ENCODE measurements at places on chromosomes 5 and 9.

DNA sequence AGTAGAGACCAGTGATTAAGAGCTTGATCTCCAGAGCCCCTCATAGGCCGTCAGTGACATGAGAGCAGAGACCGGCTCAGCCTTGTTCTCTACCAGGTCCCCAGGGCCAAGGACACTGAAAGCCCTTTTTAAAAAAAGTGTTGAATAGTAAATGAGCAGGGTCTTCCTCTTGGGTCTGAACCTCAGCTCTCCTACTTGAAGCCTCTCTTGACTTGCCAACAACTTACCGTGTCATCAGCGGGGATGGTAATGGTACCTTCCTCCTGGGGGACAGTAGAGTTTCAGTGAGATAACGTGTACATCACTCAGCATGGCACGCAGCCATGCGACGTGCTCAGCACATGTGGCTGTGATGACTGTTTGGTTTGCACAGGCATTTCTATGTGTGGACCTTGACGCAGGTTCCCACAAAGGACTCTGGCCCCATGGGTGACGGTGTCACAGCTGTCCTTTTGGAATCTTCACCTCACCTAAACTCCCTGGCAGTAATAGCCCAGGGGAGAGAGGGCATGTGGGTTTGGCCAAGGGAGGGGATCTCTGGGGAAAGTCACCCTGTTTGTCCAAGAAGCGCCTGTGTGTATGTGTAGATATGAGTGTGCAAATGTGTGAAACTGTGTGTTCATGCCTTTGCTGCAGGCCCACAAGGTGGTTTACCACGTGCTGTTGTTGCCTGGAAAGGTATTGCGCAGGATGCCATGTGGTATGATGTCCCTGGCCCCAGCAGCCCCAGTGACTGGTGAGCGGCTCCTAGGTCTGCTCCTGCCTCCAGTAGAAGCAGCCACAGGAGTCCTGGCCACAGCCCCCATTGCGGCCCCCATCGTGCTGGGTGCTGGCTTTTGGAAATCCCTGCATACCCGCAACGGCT, 18.7 kb downstream of the ERGIC1 start:
- DNase-seq: no peak

- no peak for DNase-seq
Measured at GRCh38 chr9:101342595-101342994, 42.2 kb downstream of the BAAT start.

DNA sequence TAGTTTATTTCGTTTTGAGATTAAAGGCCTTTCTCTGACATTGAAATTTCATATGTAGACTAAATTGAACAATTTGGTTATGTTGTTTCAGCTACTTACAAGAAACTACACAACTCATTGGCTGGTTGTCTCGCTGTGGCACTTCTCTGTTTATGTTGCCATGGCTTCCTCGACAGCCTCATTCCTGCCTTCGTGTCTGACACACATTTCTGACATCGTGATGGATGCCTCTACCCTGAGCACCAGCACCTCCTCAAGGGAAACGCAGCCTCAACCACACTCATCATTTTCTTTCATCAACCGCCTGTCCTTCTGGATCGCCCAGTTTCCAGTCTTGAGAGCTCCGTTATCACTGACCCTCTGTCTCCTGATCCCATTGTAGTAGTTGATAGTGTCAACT, 562.8 kb downstream of the PDE4D start:
- no peak for DNase-seq

- no peak for DNase-seq
Measured at GRCh38 chr5:119470105-119470763, 17.9 kb downstream of the HSD17B4 start.

GRCh38 chr5:81749192-81749560, 1.7 kb downstream of the SSBP2 start:
- DNase-seq: no peak

DNA sequence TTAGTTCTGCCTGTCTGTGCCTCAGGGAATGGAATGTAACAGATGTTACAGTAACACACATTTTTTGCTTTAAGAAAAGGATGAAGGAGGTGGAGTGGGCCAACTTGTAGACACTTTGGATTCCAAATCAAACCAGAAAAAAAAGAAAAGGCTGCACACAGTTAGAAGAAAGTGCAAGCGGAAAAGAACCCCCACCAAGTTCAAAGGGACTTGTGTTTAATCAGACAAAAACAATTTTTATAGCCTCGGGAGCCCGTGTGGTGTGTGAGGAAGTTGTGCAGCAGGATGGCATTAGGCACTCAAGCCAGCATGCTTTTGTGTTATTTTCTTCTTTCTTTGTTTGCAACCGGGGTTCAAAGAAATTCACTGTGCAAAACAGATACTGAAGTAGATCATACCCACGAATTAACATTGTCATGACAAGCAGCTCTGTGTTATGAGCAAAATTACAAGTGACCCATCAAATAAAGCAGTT, 189.5 kb downstream of the SEMA5A start:
- DNase-seq: no peak

GRCh38 chr5:173453167-173453566, 125.0 kb upstream of the STC2 start:
- DNase-seq: no peak

DNA sequence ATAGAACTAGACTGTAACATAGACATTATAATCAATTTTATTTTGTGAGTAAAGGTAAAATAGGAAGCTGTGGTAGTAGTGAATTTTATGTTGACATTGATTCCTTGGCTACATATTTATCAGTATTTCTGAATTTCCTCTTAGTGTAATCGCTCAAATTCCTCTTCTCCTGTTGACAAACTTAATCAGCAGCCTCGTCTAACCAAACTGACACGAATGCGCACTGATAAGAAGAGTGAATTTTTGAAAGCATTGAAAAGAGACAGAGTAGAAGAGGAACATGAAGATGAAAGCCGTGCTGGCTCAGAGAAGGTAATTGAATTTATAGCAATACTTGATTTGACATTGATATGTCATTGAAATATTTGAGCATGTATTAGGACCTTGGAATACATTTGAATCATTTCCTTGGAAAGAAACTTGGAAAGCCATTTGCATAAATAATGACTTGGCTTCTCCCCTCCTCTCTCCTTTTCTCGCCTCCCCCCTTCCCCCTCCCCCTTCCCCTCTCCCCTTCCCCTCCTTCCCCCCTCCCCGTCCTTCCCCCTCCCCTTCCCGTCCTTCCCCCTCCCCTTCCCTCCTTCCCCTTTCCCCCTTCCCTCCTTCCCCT, 75.5 kb downstream of the GPBP1 start:
- DNase-seq: no peak

GRCh38 chr5:129622531-129622930, 125.4 kb upstream of the MINAR2 start:
- DNase-seq: no peak

- no peak for DNase-seq
Measured at GRCh38 chr5:84438456-84438855, 53.8 kb upstream of the EDIL3 start.

DNA sequence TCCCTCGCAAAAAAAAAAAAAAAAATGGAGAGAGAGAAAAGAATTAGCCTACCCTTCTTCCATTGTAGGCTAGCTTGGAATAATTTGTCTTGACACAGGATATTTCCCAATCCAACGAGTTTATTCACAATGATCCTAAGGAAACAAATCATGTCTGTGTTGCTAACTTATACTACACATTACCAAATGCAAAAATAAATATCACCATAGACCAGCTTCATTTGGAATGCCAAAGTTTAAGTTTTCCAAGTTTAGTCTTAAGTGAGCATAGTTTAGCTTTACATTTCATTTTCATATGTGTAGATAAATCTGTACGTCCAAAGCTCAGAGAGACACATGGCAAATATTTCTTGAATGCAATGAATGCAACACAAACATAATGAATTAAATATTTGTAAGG, 1106.2 kb upstream of the DMAC1 start:
- no peak for DNase-seq

DNA sequence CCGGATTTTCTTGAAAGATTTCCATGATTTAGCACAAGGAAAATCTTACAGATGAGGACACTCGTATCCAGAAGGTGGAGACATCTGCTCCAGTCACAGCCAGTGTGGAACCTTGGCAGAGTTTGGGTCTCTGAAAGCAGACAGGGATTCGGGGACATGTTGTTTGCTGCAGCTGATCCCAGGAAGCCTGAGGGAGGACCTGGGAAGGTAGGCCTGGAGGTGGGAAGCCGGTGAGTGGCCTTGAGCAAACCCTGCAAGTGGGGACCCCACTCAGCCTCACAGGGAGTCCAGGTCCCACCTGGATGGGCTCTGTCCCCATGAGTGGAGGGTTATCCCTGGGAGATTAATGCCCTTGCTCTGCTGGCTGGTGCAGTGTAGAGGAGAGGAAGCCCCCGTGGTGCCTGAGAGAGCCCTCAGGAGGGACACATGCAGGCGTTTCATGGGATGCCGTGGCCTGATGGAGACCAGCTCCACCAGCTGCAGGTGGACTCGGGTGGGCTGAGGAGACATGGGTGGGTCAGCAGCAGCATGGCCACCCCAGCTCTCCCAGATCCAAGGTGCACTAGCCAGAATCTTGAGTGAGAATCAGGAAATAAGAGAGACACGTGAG, 7.8 kb downstream of the MRPS2 start:
- DNase-seq: no peak

- DNase-seq: no peak
Measured at GRCh38 chr9:265209-265870, 50.7 kb downstream of the DOCK8 start.

Measured in stimulated activated CD4-positive, alpha-beta T cell treated with anti-CD3 and anti-CD28 coated beads, Interleukin-12 subunit alpha, Interleukin-12 subunit beta, amount 100 ng/mL, for 48 hours (primary cell).